ENCODE measurements at places on chromosomes 11 and 22.
A peak's percentile ranks its signal among the peaks of the same experiment; 100 is the strongest.

DNA sequence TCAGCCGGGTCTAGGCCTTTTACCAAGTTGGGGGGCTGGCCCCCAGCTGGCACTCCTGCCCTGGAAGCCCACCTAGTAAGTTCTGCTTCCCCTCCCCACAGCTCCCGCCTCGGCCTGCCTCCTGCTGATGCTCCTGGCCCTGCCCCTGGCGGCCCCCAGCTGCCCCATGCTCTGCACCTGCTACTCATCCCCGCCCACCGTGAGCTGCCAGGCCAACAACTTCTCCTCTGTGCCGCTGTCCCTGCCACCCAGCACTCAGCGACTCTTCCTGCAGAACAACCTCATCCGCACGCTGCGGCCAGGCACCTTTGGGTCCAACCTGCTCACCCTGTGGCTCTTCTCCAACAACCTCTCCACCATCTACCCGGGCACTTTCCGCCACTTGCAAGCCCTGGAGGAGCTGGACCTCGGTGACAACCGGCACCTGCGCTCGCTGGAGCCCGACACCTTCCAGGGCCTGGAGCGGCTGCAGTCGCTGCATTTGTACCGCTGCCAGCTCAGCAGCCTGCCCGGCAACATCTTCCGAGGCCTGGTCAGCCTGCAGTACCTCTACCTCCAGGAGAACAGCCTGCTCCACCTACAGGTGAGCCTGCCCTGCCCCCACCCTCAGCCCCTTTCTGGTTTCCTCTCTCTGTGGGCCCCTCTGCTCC, 7.3 kb downstream of the RTN4RL2 start:
- no peak for DNase-seq

- DNase-seq: no peak
These were observed 28.1 kb downstream of the CYB5R2 start for GRCh38 chr11:7645206-7645605.

DNA sequence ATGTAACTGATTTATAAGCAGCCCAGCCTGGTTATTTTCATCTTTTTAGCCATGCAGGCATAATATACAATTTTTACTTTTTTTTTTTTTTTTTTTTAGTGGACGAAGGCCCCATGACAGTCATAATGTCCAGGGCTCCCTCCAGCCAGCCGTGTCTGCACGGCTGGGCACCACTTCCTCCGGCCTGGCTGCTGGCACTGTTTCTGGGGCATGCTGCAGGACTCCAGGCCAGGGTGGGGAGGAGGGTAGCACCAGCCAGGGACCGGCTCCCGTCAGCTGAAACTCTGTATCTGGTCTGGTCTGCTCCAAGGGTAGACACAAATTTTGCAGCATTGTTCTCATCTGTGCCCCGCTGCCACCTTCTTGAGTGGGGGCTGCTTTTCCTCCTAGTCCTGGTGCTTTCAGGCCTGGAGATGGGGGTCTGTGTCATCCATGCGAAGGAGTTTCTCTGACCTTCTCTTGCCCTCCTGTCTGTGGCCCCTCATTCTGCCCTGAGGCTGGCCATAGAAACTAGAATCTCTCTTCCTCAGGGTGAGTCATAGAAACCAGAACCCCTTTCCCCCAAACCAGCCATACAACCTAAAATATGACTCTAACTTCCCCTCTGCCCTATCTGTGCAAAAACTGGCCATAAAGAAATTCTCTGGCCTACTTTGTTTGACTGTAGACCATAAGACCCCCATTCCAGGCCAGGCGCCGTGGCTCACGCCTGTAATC, 9.2 kb upstream of the RRP7A start:
- DNase-seq: no peak

GRCh38 chr11:1650034-1650917, 20.7 kb downstream of the KRTAP5-5 start:
- no peak for DNase-seq

GRCh38 chr11:75118577-75118976, 21.9 kb upstream of the OR2AT4 start:
- no peak for DNase-seq

DNA sequence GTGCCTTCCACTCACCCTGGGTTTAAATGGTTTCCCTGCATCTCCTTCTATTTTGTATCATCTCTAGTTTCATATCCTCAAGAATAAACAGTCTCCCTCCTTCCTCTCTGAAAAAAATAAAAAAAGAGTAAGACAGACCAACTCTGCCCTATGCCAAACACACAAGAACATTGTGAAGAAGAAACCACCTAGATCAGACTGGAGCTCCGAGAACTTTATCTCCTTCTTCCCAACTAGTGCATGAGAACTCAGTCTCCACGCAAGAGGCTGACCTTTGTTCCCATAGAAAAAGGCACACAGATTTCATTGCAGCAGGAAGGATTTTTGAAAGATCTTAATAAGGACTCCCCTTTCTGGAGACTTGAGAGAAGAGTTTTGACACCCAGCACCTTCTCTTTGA, 8.7 kb upstream of the PEX26 start:
- no peak for DNase-seq

GRCh38 chr11:83009999-83010398, 61.7 kb downstream of the RAB30 start:
- DNase-seq: no peak

DNA sequence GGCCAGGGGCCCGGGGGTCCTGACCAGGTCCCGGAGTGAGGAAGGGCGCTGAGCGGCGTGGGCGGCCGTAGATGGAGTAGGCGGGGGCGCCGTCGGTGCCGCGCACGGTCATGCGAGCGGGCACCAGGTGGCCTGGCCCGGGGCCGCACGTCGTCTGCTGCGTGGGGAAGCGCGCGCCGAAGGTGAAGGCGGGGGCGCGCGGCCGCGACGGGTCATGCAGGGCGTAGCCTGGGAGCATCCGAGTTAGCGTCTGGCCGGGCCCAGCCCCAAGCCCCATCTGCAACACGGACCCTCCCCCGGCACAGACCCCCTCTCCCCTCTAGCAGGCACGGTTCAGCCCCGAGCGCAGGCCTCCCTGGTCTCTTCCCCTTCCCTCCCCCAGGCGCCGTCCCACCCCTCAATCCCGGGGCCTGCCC, 1.7 kb upstream of the TYMP start:
- peak; percentile 88 for DNase-seq

DNA sequence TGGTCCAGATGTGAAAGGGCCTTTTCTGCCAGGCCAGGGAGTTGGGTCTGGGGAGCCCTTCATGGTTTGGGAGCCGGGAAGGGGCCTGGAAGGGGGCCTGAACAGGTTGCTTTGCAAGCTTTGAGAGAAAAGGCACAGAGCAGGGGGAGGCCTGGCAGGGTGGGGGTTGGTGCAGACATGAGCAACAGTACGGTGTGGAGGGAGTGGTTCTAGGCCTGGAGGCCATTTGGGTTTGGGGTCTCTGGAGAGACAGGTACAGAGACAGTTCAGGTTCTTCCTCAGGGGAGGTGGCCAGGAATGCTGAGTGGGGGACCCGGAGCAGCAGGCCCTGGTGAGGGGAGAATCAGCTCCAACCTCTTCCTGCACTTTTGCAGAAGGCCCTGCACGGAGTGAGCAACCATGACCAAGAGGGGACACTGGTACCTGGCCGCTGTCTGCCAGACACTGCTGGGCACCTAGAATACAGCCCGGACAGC, 1.4 kb downstream of the KDELR3 start:
- DNase-seq: no peak

GRCh38 chr22:23749841-23750301, 1.0 kb downstream of the ZNF70 start:
- DNase-seq: no peak

GRCh38 chr11:66168289-66168688, 98.2 kb downstream of the PACS1 start:
- no peak for DNase-seq

GRCh38 chr22:37316875-37317371, 34.6 kb downstream of the CYTH4 start:
- peak; percentile 83 for DNase-seq

- DNase-seq: no peak
These were observed 1.1 kb upstream of the APOBEC3F start for GRCh38 chr22:39039306-39040126.

- no peak for DNase-seq
These were observed 43.4 kb upstream of the COMT start for GRCh38 chr22:19898145-19898544.

DNA sequence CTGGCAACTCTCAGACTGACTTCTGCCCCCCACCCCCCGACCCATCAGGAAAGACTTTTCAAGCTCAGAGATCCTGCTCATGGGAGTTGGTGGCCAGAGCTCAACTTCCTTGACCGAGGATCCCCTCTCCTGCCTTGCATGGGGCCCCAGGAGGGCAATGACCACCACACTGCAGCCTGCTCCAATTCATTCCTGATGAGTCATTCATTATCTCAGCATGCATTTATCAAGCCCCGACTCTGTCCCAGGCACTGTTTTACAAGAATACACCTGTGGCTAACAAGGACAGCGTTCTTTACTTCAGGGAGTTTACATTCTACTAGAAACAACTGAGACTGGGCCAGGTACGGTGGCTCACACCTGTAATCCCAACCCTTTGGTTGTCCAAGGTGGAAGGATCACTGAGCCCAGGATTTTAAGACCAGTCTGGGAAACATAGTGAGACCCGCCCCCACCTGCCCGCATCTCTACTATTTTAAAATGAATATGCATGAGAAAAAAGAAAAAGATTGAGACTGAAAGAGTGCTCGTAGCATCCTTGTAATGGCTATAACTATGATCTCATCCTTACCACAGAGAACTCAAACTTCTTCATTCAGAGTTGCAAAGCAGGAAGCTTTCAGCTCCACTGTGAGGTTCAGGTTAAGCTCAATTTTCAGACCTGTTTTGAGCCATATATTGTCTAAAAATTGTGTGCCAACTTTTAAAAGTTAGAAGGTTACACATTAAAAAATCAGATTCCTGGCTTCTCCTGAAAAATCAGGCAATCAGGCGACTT, 60.4 kb downstream of the FEZ1 start:
- no peak for DNase-seq

- no peak for DNase-seq
These were observed 19.3 kb downstream of the POU2F3 start for GRCh38 chr11:120259241-120259640.

DNA sequence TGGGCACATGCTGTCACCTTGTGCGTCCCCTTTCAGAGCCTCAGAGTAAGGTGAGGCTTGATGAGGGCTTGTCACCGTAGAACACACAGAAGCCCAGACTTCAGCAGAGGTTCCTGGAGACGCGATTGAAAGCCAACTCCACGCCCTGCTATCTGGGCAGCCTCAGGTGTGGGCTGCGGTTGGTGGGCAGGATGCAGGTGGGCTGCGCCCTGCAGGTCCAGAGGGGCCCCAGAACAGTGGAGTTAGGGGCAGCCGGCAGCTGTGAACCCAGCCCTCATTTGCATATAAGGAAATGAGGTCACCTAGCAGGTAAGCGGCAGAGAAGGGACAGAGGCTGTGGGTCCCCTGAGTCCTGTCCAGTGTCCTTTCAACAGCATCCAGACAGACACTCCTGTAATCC, 15.4 kb downstream of the PHLDA2 start:
- DNase-seq: no peak

DNA sequence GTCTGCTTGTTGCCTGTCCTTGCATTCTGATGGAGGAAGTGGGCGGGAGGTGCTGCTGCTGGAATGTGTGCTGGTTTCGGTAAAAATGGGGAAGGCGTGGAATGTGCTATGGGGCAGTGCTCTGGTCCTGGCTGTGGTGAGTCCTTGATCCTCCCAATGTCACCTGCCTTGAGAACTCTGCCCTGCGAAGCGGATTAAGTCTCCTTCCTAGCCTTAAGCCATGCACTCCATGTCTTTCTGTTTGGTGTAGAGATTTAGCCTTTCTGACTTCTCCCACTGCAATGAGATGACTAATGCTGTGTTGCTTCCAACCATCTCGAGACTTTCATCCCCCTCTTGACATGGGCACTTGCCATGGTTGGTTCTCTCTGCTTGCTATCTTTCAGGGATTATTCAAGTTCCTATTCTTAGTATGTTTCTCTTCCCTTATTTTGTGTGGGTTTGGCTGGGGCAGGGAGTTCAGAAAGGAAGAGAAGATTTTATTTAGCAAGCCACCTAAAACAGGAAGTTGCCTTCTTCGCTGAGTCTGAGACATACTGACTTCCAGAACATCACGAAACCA, 687.9 kb downstream of the NTM start:
- DNase-seq: no peak

- no peak for DNase-seq
These were observed 30.9 kb downstream of the MTMR2 start for GRCh38 chr11:95892892-95893570.

GRCh38 chr22:45972091-45972888, 4.7 kb downstream of the WNT7B start:
- no peak for DNase-seq

DNA sequence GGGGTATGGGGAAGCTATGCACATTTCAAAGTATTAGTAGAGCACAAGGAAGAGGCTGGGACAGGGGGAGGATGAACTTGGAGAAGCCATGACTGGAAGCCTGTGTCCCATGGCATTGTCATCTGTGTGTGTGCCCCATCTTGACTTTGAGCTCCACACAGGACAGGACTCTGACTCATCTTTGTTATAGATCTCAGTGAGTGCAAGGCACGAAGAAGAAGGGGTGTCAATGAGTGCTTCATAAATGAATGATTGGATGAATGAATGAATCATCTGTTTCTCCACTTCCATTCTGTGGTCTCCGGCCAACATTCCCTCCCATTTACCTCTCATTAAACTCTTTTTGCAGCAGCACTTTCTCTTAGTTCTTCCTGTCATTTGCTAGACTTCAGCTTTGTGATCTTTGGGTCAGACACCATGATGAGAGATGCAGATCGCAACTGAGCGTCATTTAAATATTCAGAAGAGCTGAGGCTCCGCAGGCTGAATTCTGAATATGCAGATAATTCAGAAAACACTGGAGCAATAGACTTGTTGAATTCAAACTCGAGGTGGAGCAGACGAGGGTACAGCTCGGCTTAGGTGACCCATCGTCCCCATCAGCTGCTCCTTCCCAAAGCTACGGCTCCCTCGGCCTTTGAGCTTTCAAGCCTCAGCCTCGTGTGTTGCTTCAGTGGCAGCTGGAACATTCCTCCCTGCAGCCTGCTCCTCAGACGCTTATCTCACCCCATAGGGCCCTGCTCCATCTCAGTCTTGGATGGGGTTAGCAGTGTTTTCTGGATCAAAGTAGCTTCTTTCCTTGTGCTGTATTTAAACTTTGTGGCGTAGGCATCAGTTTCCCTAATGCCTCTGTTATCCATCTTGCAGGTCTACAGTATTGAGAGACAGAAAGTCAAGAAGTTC, 30.8 kb downstream of the APOL3 start:
- no peak for DNase-seq

DNA sequence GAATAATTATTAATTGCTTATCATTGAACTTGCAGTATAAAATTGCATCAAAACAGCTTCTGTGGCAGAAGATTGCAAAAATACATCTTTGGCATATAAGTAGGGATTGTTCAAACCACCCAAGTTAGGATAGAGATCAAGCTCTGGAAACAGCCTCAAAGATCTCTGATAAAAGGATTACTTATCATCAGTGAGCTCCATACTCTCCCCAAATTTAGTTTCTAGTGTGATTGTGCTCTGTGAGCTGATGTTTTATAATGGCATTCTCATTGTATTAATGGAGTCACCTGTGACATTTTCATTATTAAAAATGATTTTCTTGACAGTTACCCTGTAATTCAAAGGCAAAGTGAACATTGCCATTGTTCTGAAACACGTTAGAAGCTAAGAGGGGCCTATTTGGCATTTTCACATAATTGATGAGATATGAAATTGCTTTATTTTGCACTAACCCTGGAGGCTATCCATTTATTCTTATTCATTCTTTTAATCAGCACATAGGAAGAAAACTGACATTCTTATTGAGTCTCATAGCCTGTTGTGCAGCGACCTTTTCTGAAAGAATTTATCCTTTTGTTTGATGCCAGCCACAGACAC, 626.3 kb upstream of the ANO5 start:
- no peak for DNase-seq

Data from activated CD8-positive, alpha-beta memory T cell treated with anti-CD3 and anti-CD28 coated beads, Interleukin-2, amount 50 U/mL, for 48 hours (primary cell).